ENCODE measurements at places on chromosomes 12 and 14.

- no peak for DNase-seq
Observed at GRCh38 chr12:108833355-108833733, 24.0 kb downstream of the SSH1 start.

GRCh38 chr12:109625131-109625559 is 51.6 kb downstream of the MVK start:
- DNase-seq: peak; percentile 44

DNA sequence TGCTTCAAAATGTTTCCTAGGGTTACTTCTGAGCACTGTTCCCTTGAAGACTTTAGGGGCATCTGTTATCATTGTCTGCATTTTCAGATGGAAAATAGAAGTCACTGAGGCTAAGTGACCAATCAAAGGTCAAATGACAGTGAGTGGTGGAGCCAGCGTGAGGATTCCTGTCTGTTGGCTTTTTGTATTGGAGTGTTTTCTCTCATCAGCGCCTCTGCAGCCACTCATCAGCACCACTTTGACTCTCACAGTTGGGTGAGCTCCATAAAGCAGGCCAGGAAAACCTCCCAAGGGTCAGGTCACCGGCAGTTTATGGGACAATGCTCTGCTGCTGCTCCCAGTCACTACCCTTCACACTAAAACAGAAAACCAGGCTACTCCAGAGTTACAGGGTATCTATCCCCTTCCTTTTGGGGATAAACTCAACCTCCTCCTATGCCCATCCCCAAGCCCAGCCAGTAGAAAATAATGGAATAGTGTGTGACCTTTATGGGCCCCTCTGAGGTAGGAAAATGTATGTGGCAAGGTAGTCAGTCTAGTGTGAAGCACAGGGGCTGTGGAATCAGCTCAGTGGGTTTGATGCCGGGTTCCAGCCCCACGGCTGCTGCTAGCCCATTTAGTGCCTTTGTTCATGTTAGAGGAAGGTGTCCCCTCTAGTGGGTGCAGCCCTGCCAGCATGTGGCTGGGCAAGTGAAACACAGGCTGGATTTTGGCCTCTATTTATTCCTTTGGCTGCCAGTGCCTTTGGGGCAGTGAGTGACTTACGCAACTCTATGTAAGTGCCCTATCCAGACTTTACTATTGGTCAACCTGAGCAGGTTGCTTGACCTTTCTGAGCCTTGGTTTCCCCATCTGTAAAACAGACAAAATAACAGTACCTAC is 133.8 kb upstream of the CPM start:
- DNase-seq: no peak

DNA sequence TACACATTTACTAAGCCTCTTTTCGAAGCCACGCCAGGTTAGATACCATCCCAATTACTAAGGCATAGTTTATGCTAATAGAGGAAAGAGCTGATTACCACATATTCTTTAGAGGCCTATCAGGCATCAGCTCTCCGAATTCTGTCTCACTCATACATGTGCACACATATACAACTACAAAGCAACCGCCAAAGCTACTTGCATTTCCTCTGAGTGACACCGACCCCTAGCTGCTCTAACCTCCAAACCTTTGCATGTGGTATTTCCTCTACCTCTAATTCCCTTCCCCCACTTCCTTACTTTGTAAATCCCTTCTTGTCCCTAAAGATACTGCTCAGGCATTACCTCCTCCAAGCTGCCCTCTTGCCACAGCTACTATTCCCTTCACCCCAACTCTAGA is 107.2 kb downstream of the DUSP6 start:
- no peak for DNase-seq

DNA sequence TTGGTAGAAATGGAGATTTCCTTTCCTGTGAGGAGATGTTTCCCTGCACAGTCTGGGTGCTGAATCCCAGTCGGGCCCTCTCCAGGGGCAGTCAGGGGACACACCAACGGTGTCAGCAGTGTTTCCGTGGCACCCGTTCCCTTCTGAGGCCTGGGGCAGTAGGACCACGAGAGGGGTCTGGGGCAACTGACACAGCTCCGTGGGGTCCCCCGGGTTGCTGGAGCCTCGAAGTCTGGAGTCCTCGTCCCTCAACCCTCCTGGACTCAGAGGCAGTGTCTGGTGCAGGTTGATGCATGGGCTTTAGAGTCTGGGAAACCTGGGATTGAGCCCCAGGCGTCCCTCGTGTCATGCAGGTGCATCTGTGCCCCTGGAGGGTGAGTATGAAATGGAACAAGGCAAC is 327.3 kb downstream of the ADGRD1 start:
- peak; percentile 14 for DNase-seq

GRCh38 chr14:75453817-75454434 is 26.1 kb downstream of the JDP2 start:
- no peak for DNase-seq

GRCh38 chr14:102497998-102498677 is 11.4 kb downstream of the ANKRD9 start:
- peak; percentile 53 for DNase-seq

DNA sequence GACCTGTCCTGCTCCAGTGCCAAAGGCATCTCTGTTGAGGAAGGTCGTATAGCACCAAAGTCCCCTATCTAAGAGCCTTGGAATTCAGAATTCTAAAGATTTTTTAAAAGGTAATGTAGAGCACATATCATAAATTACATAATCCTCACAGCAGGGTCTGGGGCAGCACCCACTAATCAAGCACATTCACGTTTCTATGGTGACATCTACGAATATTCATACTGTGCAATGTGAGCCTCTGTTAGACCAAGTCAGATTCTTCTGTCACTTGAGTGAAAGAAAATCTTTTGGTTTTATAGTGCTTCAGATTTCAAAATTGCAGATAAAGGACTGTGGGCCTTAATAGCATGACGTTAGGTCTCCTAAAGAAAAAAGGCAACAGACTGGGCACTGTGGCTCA is 13.1 kb upstream of the TMEM229B start:
- no peak for DNase-seq

DNA sequence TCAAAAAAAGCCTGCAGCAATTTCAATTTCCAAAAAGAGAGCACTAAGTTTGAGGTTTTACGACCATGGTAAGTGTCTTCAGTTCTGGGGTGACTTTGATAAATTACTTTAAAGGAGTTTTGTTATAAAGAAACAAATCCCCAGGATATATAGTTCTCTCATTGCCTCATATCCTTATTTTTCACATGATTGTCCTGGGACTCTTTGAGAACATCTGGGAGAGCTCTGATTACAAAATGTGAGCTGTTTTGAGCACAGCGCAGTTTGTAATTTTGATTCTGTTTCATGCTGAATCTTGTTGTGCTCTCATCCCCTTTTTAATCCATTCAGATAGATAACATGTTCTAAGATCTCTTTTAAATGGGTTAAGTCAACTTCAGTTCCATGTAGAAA is 67.7 kb upstream of the DCN start:
- DNase-seq: no peak

GRCh38 chr12:27506645-27507189 is 17.3 kb upstream of the PPFIBP1 start:
- DNase-seq: peak; percentile 78

GRCh38 chr14:101950100-101950499 is 14.3 kb upstream of the DYNC1H1 start:
- DNase-seq: no peak

DNA sequence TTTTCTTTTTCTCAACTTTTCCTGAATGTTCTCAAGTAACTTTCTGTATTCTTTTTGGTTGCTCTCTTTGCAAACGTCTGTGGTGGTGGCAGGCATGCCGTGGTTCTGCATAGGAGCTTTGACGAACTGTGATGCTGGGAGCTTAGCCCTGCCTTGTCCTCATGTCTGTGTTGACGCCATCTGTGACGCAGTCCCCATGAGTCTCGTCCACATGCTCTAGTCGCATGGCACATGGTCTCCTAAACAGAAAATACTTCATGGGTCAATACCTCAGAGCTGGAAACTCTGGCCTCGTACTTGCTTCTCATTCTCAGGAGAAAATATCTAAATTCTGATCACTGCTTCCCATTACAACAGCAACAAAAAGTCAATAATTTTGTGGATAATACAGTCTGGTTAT is 50.3 kb upstream of the DYNC1H1 start:
- no peak for DNase-seq

- DNase-seq: no peak
Observed at GRCh38 chr14:77988096-77988870, 181.9 kb upstream of the NRXN3 start.

- no peak for DNase-seq
Observed at GRCh38 chr14:50397390-50398188, 908 bp upstream of the CDKL1 start.

GRCh38 chr14:35229084-35229791 is 62.9 kb upstream of the PSMA6 start:
- DNase-seq: no peak

DNA sequence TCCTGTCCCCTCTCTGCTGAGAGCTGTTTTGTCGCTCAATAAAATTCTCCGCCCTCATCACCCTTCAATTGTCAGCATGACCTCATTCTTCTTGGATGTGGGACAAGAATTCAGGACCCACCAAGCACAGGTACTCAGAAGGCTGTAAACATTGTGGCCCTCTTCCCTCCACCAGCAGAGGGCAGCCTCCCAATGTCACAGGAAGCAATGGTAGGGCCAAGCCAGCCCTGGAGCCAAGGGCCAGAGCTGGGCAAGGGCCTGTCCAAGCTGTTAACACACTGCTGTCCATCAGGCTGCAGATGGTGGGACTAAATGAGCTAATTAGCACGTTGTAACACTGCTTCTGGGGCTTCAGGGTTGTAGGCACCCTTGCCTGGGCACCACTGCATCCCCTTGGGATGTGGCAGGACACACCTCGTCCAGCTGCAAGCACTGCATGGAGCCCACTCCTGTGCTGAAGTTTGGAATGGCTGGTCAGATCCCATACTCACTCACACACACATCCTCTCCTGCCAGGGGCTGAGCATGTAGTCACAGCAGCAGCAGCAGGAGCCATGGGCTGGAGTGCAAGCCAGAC is 62.7 kb upstream of the HECTD1 start:
- DNase-seq: no peak

DNA sequence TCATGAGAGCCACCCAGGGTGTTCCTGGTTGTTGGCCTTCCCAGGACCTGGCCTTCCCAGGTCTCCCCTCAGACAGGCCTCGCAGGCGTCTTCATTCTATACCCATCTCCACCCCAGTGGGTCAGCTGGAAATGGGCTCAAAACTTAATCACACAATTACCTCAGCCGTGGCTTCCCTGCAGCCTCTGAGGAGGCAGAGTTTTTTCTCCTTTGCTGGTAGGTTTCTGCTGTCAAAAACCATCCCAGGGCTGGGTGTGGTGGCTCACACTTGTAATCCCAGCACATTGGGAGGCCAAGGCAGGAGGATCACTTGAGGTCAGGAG is 13.2 kb downstream of the NFKBIA start:
- DNase-seq: no peak

GRCh38 chr14:95315579-95315978 is 4.1 kb downstream of the CLMN start:
- DNase-seq: no peak

DNA sequence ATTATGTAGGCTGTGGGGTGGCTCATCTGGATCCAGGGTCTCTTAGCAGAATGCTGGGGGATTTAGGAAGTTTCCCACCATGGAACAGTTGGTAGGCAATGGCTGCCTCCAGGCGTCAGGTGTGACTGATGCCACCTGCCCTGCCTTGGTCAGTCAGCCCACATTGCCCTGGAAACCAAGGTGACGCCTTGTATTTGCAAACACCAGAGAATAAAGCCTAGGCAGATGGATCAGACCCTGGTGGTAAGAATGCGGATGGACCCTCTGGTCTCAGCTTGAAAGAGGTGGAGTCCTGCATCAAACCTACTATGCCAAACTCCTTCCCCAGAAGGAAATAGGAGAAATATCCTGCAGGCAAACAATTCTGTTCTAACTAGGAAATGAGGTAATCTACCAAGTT is 38.2 kb downstream of the NCKAP5L start:
- no peak for DNase-seq

DNA sequence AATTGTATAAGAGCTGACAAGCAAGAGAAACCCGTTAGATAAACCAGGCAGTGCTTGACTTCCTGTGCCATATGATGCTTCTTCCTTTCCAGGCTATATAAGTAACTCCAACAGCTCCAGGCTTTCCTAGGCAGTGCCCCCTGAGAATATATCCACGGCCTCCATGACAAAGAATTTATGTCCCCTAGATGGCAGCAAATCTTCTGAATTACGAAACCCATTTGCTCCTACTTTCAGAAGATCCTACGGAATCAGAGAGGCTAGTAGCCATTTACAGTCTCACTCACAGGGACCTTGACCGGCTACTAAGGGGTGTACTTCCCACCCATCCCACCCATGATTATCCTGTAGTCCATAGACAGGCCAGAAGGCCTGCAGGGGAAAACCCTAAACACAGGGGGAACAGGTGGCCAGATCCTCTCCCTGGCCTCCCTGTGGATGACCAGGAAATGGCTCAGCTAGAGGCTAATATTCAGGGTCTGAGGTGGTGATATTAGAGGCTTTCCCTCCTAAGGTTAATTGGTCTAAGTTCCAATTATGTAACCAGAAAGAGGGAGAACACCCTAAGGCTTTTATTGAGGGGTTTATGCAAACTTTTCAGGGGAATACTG is 77.2 kb upstream of the DCD start:
- DNase-seq: no peak

- DNase-seq: no peak
Observed at GRCh38 chr14:69666112-69666511, 54.7 kb downstream of the SUSD6 start.

DNA sequence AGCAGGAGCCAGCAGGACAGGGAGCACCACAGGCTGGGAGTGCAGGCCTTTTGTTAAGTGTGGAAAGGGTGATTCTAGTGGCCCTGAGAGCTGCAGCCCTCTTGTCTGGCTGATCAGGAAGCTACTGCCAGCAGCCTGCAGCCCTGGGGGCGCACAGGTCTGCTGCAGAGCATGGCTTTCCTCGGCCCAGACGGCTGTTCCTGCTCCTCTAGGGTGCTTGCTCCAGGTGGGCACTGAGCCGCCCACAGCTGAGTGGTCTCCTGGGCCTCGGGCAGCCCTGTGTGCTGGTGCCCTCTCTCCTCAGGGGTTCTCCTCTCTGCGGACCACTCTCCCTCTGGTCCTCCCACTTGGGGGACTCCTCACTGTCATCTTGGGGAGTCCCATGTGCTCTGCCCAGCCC is 18.9 kb downstream of the CCDC88C start:
- DNase-seq: no peak

DNA sequence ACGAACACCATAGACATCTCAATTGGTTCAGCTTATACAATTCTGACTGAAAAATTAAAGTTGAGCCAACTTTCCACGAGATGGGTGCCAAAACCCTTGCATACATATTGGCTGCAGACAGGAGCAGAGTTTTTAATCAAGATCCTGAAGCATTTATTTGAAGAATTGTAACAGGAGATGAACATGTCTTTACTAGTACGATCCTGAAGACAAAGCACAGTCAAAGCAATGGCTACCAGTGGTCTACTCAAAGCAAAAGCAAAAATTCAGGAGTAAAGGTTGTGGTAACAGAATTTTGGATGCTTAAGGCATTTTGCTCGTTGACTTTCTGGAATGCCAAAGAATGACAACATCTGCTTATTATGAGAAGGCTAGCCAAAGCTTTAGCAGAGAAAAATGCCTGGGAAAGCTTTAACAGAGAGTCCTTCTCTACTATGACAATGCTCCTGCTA is 20.7 kb downstream of the ZDHHC17 start:
- DNase-seq: no peak

Data from Right ventricle myocardium superior (tissue), 1 donor.